ENCODE measurements at places on chromosomes 7 and 10.

DNA sequence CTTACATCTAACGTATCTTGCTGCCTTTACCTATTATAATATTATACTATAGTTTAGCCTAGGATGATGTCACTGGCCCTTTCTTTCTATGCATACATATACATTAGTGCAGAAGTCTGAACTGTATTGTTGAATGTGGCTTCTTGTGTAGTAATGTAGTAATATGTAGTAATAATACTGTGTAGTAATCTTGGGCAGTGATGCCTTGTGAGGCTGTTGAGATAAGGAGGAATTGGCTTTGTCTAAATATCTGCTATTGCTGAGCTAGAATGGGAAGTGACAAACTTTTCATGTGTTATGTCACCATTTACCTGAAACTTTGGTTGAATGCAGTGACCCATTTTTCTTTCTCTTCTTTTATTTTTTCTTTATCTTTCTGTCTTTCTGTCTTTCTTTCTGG lies 11.0 kb downstream of the GLCCI1 start:
- DNase-seq = no peak

DNA sequence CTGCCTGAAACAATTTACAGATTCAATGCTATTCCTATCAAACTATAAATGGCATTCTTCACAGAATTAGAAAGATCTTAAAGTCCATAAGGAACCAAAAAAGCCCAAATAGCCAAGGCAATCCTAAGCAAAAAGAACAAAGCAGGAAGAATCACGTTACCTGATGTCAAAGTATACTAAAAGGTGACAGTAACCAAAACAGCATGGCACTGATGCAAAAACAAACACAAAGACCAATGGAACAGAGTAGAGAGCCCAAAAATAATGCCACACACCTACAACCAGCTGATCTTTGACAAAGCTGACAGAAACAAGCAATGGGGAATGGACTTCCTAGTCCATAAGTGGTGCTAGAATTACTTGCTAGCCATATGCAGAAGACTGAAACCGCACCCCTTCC lies 166.0 kb downstream of the KMT2E start:
- no peak for DNase-seq

DNA sequence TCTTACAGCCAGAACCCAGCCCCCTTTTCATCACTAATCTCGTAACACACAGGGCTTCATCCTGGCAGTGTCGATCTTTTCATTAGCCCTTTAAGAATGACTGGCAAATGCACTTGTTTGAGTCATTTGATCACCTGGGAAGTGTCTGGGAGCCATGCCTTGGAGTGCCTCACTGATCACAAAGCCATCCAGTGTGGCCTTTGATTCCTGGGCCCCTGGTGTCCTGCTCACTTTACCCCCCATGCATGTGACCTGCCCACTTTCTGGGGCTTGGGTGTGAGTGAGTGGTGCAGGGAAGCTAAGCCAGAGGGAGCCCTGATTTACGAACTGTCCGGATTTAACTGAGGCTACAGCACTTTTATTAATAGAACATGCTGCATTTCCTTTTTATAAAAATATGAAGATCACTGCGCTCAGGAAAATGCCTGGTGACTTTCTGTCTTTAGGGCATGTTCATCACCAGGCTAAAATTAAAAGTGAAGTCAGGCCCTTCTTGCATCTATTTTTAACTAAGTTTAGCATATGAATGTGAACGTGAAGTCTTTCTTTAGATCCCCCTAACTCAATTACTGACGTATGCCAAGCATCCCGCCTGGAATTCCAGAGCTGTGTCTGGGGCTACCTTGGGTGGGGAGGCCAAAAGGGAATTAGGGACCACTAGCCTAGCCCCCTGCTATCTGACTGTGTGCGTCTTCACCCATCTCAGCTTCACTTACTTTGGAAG lies 23.6 kb downstream of the RBM20 start:
- DNase-seq = no peak

DNA sequence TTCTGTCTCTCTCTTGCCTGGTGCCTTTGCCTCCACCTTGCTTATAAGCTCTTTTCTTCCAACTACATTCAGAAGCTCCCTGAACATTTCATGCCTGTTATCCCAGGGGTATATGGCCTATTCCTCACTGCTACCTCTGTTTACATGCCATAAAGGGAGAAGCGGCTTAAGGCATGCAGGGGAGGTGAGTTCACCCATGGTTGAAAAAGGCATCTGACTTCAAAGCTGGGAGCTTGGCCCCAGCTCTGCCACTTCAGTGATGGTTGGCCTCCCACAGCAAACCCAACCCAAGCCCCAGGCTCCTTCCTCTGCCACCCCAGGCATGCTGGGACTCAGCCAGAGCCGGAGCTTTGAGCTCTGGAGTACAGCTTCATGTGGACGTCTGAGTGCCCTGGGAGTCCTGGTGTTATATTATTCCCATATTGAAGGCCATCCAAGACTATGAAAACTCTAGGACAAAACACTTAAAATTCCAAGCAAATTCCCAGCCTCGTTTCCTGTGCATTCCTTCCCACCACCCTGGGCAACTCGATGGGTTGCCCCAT lies 468.6 kb upstream of the ZMIZ1 start:
- no peak for DNase-seq

GRCh38 chr7:128672927-128673517 lies 930 bp downstream of the GARIN1A start:
- DNase-seq = no peak
